Memory B cell (primary cell): ENCODE measurements at places on chromosomes 13 and 19.

DNA sequence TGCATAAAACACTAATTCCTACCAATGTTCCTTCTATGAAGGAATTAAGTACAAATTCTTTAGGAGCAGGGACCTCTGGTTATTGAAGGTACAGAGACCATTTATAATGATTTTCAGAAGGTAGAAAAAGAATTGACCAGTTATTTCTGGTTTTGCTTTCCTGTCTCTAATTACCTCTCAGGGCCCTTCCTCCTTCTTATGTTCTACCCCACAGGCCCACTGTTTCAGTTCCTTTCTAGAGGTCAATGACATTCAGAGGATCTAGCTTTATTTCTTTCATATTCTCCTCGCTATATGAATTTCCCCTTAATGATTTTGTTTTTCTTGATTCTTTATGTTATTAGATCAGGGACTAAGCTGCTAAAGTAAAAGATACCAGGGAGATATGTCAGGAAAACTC, 345.0 kb upstream of the SPRY2 start:
- DNase-seq, result no peak
- peak overlapping the region; percentile 59 for H3K27ac ChIP-seq
- peaks cover 1% of the 10 kb centered on the region for H3K27me3 ChIP-seq

DNA sequence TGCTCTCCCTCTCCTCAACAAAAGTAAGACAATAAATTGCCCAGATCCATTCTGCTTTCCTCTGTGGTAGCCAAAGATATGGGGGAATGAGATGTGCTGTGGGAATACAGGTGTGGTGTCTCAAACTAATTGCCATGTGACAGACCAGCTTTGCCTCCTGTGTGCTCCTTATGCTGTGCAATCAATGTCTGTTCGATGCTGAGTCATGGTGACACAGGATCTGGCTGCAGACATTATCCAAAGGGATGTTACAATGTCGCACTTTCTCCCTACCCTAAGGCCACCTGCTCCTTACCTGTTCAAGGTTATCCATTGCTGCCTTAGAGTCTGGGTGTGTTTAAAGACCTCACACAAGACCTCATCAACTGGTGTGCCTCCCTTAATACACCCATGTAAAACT, 32.5 kb downstream of the FGF14 start:
- no peak overlapping the region for H3K4me3 ChIP-seq
- no peak for DNase-seq
- H3K36me3 ChIP-seq, result no peaks in the 10 kb centered on the region
- H3K27ac ChIP-seq, result no peak overlapping the region
- H3K27me3 ChIP-seq, result peaks cover 5% of the 10 kb centered on the region

GRCh38 chr13:19993024-19993423, 34.5 kb downstream of the ZMYM2 start:
- DNase-seq, result no peak
- H3K36me3 ChIP-seq, result peaks cover 30% of the 10 kb centered on the region
- H3K27me3 ChIP-seq, result no peaks in the 10 kb centered on the region

DNA sequence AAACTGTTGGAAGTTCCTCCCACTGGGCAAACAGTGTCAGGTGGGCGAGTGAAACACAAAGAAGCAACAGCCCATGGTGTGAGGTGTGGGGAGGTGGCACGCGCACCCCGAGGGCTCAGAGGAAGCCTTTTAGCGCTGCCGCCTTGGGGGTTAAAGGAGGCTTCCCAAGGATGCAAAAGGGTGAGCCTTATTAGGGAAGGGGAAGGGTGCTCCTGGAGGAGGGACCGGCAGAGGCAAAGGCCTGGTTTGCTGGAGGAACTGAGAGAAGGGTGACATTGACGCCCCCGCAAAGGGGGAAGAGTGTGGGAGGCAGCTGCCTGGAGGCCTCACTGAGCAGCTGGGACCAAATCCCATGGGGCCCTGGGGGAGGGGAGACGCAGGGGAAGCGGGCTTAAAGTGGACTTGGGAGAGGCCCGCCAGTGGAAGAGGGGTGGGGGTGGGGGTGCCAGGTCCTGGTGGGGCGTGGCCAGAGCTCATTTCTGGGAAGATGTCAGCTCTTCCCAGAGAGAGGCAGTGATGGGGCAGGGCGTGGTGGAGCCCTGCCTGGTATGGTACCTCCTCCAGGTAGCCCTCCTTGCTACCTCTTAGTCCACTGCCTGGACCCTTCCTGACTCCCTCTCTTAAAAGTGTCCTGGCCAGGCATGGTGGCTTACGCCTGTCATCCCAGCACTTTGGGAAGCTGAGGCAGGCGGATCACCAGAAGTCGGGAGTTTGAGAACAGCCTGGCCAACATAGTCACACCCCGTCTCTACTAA, 12.0 kb upstream of the FCHO1 start:
- peak overlapping the region; percentile 55 for H3K4me3 ChIP-seq
- H3K27me3 ChIP-seq, result no peaks in the 10 kb centered on the region
- peaks cover 22% of the 10 kb centered on the region for H3K4me1 ChIP-seq
- H3K27ac ChIP-seq, result peak overlapping the region; percentile 73

DNA sequence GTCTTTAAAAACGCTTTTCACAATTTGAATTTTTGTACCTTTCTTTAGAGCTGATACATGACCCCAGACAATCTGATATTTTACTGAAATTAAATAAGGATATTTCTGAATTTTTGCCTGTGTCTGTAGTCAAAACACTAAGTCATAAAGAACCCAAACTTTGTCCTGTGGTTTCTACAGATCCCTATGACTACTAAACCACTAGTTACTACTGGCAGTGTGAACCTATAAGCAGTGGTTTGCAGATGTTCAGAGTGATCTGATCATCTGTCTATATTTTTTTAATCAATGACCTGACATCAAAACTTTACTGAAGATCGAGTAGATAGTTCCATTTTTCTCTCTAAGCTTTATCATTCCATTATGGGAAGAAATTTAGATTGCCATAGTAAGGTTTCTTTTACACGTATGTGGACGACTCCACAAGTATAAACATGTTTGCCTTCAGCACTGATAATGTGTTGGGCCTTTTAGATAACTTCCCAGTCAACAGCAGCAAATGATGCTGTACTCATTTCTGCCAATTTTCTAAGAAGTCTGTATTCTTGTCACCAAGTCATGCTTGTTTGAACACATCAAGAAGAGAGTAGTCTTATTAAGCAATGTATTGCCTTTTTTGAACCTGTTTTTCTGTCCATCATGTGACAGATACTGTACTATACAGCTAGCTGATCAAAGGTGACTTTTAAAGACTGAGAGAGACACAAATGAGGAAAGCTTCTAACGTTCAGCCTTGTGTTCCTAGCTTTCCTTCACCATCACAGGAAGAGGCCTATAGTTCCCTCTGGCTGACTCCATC, 21.8 kb downstream of the POLR1D start:
- H3K4me1 ChIP-seq, result peaks cover 29% of the 10 kb centered on the region
- H3K4me3 ChIP-seq, result no peak overlapping the region
- DNase-seq, result no peak
- H3K36me3 ChIP-seq, result peaks cover 11% of the 10 kb centered on the region
- no peak overlapping the region for H3K27ac ChIP-seq

- H3K27ac ChIP-seq, result no peak overlapping the region
- H3K4me1 ChIP-seq, result no peaks in the 10 kb centered on the region
Measured at GRCh38 chr13:98681049-98681448, 71.4 kb downstream of the SLC15A1 start.

DNA sequence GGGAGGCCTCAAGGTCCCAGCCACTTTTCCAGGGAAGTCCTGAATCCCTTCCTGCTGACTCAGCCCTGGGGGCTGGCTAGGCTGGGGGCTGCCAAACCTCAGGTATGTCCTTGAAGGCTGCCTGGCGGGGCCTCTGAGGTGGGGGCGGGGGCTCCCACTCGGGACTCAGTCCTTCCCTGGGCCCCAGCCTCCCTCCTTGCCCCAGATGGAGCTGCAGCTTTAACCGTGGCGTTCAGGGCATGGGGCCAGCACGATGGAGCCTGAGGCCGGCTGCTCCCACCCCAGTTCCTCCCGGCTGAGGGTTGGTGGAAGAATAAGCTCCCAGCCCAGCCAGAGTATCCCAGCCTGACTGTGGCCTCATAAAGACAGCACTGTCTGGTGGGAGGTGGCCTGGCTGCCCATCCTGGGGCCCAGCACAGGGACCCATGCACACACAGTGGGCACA, 12.4 kb downstream of the CILP2 start:
- no peak overlapping the region for H3K4me3 ChIP-seq
- no peak overlapping the region for H3K27ac ChIP-seq
- H3K4me1 ChIP-seq, result no peaks in the 10 kb centered on the region
- no peak for DNase-seq
- H3K27me3 ChIP-seq, result peaks cover 12% of the 10 kb centered on the region

DNA sequence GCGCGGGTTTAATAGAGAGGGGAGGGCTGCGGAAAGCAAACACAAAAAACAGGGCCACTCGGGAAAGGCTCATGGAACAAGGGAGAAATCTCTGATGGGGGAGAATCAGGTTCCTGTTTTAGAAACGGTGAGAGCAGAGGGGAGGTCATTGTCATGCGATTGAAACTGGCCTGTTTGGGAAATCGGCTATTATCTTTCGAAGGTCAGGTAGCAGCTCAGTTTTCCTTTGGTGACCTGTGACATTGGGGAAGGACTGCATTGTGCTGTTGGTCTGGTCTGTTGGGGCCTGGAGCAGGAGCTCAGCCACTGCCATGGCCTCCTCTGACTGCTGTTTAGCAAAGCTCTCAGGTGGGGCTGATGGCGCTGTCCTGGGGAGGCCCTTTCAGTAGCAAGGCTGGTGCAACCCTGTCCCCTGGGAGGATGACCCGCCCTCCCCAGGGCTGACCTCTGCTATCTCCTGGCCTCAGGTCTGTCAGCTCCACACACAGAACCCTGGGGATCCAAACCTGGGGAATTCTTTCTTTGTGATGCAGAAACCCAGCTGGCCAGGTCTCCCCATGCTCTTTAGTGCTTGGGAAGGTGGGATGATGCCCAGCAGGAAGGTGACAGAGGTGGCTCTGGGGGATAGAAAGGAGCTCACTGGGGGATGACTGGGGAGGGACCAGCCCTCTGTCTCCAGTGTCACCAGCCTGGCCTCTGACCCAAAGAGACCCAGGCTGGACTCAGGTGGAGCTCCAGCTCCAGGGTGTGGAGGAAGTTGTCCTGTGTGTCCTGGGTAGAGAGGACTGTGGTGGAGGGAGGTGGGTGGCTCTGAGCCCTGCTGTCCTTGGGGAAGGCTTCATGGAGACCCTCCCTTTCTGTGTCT, 21.2 kb upstream of the CD177 start:
- no peaks in the 10 kb centered on the region for H3K36me3 ChIP-seq
- H3K27me3 ChIP-seq, result peaks cover 13% of the 10 kb centered on the region
- H3K4me1 ChIP-seq, result no peaks in the 10 kb centered on the region
- H3K4me3 ChIP-seq, result no peak overlapping the region

DNA sequence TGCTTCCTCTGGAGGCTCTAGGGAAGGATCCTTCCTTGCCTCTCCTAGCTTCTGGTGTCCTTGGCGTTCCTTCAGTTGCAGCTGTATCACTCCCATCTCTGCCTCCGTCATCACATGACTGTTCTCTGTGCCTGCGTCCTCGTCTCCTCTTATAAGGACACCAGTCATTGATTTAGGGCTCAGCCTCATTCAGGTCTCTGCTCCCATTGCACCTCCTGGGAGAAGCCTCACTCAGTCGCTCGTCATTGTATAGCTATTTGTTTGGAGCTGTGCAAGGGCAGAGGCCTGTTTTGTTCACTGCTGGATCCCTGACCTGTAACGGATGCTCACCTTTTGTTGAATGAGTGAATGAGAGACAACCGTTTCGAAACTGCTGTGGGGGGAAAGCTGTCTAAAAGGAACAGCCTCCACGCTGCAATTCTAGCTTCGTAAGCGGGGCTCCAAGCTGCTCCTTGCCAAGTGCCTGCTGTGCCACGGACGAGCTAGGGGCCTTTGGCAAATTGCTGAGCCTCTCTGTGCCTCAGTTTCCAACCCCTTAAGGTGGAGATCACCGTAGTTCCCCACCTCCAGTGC, 17.2 kb downstream of the BRSK1 start:
- H3K36me3 ChIP-seq, result no peaks in the 10 kb centered on the region
- peaks cover 13% of the 10 kb centered on the region for H3K4me1 ChIP-seq
- no peak overlapping the region for H3K27ac ChIP-seq

DNA sequence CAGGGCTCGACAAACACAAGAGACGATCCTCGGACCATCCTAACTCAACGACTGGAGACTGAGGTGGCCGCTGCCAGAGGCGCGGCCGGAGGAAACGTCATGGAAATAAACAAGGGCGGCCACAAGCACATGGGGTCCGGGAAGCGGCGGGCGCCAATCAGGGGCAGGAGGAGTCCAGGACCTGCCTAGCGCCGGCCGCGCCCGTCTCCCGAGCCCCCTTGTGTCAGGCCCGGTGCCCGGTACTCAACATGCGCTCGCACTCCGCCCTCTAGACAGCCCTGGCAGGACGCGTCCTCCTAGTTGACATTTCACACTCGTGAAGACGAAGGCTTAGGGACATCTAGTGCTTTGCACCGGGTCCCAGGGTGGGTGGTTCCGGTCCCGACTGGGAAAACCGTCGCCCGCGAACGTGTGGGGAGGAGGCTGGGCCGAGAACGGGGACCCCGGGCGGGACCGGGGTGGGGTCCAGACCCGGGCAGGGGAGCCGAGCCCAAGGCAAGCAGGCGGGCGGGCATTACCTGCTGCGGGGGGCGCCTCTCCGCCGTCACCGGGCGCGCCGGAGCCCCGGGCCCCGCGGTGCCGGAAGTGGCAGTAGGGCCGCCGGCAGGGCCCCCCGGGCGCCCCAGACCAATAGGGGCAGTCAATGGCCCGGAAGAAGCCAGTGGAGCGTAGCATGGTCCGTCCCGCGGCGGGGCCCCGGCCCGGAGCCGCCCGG, 442 bp downstream of the REXO1 start:
- no peaks in the 10 kb centered on the region for H3K27me3 ChIP-seq
- H3K36me3 ChIP-seq, result peaks cover 7% of the 10 kb centered on the region
- H3K4me1 ChIP-seq, result peaks cover 34% of the 10 kb centered on the region
- peak overlapping the region; percentile 90 for H3K4me3 ChIP-seq
- no peak for DNase-seq
- H3K27ac ChIP-seq, result peak overlapping the region; percentile 92

- H3K4me1 ChIP-seq, result peaks cover 19% of the 10 kb centered on the region
- H3K36me3 ChIP-seq, result no peaks in the 10 kb centered on the region
- DNase-seq, result no peak
Measured at GRCh38 chr19:49210108-49210900, 52.7 kb downstream of the TRPM4 start.

DNA sequence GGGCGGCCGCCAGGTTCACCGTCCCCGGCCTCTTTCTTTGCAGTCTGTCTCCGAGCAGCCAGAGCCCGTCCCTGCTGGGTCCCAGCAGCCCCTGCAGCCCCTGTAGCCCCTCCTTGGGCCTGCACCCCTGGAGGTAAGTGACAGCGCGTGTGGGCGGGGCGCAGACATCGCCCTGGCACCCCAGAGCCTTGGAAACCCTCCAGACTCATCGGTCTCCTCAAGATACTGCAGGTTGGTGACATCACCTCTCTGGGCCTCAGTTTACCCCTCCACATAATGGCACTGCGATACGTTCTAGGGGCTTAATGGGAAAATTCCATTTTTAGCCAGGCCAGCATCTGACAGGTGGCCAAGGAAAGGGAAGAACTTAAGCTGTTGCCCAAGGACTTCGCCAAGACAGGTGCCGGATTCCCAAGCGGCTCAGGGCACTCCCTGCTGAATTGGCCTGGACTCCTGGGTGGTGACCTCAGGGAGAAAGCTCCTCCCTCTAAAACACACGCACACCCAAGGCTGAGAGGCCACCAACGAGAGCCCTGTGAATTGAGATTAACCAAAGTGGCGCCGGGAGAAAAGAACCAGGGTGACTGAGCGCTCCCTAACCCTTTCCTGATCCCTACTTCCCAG, 13.1 kb downstream of the MAST3 start:
- no peak for DNase-seq
- H3K36me3 ChIP-seq, result peaks cover 18% of the 10 kb centered on the region
- H3K4me3 ChIP-seq, result peak overlapping the region; percentile 61
- H3K27ac ChIP-seq, result no peak overlapping the region
